ENCODE measurements at places on chromosomes 3 and 15. TPM values are rescaled to one million over a fixed set of nuclear protein-coding genes. Genes with fewer than 3 reads are reported as not detected.

GRCh38 chr3:20558161-20558560 is 372.2 kb upstream of the SGO1 start:
- no peak for DNase-seq

GRCh38 chr3:47227678-47228077 is 54.9 kb downstream of the KIF9 start:
- DNase-seq = no peak

GRCh38 chr15:80776420-80777045 is 2.6 kb upstream of the CEMIP start:
- no peak for DNase-seq

The SKOR1 gene
- total RNA-seq = not detected
